ENCODE measurements at places on chromosomes 6 and 20.
A peak's percentile ranks its signal among the peaks of the same experiment; 100 is the strongest.

DNA sequence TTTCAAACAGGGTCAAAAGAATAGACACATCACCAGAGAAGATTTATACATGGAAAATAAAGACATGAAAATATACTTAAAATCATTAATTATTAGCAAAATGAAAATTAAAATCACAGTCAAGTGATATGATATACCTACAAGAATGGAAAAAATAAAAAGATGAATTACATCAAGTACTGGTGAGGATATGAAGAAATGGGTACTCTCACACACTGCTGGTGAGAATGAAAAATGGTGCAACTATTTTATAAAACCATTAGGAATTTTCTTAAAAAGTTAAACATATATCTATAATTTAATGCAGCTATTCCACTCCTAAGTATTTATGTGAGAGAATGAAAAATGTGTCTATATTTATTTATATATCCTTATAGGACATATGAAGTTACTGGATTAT, 136.3 kb upstream of the GRIK2 start:
- H3K36me3 ChIP-seq: no peaks in the 10 kb centered on the region
- no peak for DNase-seq

- no peaks in the 10 kb centered on the region for H3K27me3 ChIP-seq
- no peak overlapping the region for H3K27ac ChIP-seq
- DNase-seq: no peak
Observed at GRCh38 chr6:82902290-82902689, 163.4 kb downstream of the UBE3D start.

DNA sequence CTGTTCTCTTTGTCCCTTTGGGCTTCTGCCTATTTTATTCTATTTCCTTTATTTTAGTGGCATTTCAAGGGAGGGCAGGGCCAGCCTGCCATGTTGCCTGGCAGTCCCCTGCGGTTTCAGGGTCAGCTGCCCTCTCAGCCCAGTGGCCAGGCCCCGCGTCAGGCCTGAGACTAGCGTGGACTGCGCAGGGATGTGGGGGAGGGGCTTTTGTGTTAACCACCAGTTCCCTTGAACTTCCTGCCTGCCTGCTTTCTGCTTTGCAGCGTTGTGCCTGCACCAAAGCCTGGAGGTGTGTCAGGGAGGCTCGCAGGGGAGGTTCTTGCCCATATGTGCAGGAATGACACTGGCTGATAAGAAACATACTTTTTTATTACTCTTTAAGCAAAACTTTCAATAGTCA, 157.6 kb downstream of the SLC35B3 start:
- peak; percentile 20 for DNase-seq
- H3K4me3 ChIP-seq: no peak overlapping the region
- H3K4me1 ChIP-seq: peaks cover 8% of the 10 kb centered on the region

- no peak for DNase-seq
- no peaks in the 10 kb centered on the region for H3K36me3 ChIP-seq
- no peak overlapping the region for H3K27ac ChIP-seq
- peaks cover 5% of the 10 kb centered on the region for H3K4me1 ChIP-seq
Observed at GRCh38 chr6:111939902-111940301, 66.7 kb upstream of the FYN start.

- H3K27ac ChIP-seq: no peak overlapping the region
- no peaks in the 10 kb centered on the region for H3K36me3 ChIP-seq
- DNase-seq: no peak
- peaks cover 7% of the 10 kb centered on the region for H3K27me3 ChIP-seq
- no peaks in the 10 kb centered on the region for H3K4me1 ChIP-seq
- no peak overlapping the region for H3K4me3 ChIP-seq
Observed at GRCh38 chr6:21836772-21837425, 243.3 kb downstream of the SOX4 start.

DNA sequence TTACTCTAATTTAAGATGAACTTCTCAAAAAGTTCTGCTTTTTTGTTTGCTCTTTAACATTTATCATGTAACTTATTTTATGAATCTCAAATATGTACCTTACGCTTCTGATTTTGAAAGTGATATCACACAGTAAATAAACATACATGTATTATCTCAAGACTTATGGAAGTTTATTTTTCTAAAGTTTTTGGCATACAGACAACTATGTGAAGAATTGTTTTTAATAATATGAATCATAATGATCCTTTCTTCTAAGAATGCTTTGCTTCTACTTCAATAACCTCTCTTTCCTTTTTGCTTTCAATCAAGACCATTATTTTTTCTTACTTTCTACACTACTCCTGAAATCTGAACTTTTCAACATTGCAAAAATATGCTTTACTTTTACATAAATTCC, 816.4 kb downstream of the EYS start:
- H3K27ac ChIP-seq: no peak overlapping the region
- DNase-seq: no peak
- no peak overlapping the region for H3K4me3 ChIP-seq

- peaks cover 32% of the 10 kb centered on the region for H3K4me1 ChIP-seq
- no peaks in the 10 kb centered on the region for H3K27me3 ChIP-seq
- peak overlapping the region; percentile 90 for H3K27ac ChIP-seq
- peak overlapping the region; percentile 86 for H3K4me3 ChIP-seq
Observed at GRCh38 chr6:63635215-63635587, 401 bp upstream of the PHF3 start.

- peak overlapping the region; percentile 59 for H3K27ac ChIP-seq
- no peaks in the 10 kb centered on the region for H3K27me3 ChIP-seq
- H3K4me3 ChIP-seq: peak overlapping the region; percentile 66
- no peaks in the 10 kb centered on the region for H3K36me3 ChIP-seq
Observed at GRCh38 chr6:33586108-33586640, 6.1 kb upstream of the BAK1 start.

GRCh38 chr6:96727144-96727543, 110.1 kb downstream of the GPR63 start:
- H3K27ac ChIP-seq: no peak overlapping the region
- H3K4me1 ChIP-seq: no peaks in the 10 kb centered on the region
- DNase-seq: no peak

GRCh38 chr6:68975064-68975463, 340.0 kb downstream of the ADGRB3 start:
- no peaks in the 10 kb centered on the region for H3K4me1 ChIP-seq
- no peak for DNase-seq
- H3K36me3 ChIP-seq: no peaks in the 10 kb centered on the region
- no peak overlapping the region for H3K27ac ChIP-seq
- H3K4me3 ChIP-seq: no peak overlapping the region
- H3K27me3 ChIP-seq: no peaks in the 10 kb centered on the region
